GM13976 (cell line): ENCODE measurements at places on chromosomes 4 and X.

- no peak for DNase-seq
These were observed 410.3 kb upstream of the RASGEF1B start for GRCh38 chr4:81881855-81882621.

DNA sequence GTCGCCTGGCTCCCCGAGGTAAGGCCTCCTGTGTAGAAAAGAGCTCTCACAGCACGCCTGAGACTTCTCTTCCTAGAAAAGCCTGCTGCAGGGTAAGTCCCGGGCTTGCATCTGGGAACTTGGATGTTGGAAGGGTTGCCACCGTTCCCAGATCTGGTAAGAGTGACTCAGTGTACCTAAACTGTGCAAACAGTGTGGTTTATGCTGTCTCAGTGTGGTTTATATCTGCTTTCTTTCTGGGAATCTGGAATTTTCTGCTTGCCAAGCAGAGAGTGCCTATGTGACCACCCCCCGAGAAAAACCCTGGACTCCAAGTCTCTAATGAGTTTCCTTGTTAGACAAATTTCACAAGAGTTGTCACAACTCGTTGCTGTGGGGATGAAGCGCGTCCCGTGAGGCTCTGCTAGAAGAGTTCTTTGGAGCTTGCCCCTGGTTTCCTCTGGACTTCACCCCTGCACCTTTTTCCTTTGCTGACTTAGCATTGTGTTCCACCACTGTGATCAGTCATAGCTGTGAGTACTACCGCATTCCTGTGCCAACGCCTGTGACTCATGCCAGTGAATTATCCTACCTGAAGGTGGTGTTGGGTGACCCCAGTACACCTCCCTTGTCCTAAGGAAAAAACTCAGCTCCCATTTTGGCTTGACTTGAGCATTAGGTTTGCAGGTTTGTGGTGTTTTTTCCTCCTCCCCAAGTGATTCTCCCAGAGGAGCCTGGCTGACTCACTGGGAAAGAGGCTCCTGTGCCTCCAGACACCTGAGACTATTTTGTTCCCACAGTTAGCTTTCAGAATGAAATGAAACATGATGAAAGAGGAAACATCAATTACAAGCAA, 14.5 kb downstream of the SLC2A9 start:
- no peak for DNase-seq

DNA sequence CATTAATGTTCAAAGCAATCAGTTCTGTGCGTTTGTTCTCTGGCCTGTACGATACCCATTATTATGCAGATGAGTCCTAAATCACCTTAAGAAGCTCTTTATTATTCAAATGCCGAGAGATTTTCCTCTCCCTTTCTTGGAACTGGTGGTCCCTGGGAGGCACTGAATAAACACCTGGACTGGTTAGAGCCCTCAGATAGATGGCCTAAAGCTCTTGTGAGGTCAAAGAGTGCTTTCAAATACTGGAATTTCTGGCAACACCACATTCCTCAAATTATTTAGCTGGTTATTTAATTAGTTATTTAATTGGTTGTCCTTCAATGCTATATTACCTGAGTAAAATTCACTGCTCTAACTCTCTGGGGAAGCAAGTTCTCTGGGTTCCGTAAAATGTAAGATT, 3.0 kb downstream of the ARHGEF38 start:
- no peak for DNase-seq

DNA sequence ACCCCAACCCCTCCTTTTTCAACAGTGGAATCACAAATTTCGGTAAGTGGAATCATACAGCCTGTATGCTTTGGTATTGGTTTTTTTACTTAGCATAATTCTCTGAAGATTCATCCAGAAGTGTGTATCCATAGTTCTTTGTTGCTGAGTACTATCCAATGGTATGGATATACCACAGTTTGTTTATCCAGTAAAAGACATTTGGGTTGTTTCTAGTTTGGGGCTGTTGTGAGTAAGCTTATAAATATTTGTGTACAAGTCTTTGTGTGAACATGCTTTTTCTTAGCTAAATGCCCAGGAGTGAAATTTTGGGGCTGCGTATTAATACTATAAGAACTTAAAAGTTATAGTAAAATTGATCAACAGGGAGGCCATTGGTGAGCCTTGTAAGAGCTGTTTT, 57.5 kb upstream of the GC start:
- DNase-seq = no peak

- no peak for DNase-seq
These were observed 391.0 kb upstream of the MAGEB2 start for GRCh38 chrX:29824176-29824906.

- no peak for DNase-seq
These were observed 1598.0 kb upstream of the AGA start for GRCh38 chr4:179040259-179040658.

DNA sequence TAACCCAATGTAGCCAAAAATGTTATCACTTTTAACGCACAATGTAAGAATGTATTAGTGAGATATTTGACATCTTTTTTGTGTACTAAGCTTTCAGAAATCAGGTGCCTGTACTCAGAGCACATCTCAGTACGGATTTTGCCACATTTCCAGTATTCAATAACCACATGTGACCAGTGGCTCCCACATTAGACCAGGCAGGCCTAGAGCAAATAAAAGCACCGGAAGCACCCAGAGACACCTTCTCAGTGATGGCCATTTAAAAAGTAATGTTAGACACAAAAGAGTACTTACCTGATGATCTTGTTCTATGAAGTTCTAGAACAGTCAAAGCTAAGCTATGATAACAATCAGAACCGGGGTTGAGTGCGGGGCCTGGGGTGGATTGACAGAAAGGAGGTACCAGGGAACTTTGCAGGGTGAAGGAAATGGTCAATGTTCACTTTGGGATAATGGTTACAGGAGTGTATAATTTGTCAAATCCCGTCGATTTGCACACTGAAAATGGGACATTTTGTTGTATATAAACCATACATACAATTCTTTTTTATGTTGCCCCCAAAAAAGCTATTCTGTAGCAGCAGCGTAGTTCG, 1.2 kb downstream of the CTPS2 start:
- DNase-seq = no peak

DNA sequence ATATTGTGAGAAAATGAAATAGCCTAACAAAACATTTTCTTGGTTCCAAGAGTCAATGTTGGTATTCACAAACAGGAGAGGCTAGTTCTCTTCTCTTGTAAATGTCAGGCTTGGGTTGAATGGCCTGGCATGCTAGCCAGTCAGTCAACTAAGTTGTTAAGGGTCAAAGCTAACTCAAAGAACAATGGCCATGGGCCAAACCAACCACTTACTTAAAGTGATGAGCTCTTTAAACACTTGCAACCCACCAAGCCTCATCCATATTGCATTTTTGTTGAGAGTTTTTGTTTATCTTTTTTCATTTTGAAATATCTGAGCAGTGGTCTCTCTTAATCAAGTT, 394.5 kb downstream of the RAB28 start:
- no peak for DNase-seq

GRCh38 chrX:131262738-131263679, 26.1 kb downstream of the IGSF1 start:
- DNase-seq = no peak

- DNase-seq = no peak
These were observed 19.6 kb downstream of the CCNG2 start for GRCh38 chr4:77176640-77177039.

- no peak for DNase-seq
These were observed 79.5 kb downstream of the CBR4 start for GRCh38 chr4:168930413-168931196.

DNA sequence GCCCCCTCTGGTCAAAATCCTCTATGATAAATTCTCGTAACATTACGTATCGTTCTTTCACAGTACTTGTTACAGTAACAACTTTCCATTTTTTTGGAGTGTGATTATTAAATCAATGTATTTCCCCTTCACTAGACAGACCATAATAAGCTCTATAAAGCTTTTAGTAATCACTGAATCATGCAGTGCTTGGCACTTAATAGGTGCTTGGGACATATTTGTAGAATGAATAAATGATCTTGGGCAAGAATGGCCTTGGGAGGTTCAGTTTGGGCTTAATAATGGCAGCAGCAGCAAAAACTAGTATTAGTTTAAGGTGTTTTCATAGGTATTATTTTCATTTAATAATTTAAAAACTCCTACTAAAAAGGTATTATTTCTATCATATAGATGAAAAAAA, 33.4 kb upstream of the SFRP2 start:
- DNase-seq = no peak

GRCh38 chr4:134687646-134688628, 486.3 kb upstream of the PABPC4L start:
- no peak for DNase-seq

DNA sequence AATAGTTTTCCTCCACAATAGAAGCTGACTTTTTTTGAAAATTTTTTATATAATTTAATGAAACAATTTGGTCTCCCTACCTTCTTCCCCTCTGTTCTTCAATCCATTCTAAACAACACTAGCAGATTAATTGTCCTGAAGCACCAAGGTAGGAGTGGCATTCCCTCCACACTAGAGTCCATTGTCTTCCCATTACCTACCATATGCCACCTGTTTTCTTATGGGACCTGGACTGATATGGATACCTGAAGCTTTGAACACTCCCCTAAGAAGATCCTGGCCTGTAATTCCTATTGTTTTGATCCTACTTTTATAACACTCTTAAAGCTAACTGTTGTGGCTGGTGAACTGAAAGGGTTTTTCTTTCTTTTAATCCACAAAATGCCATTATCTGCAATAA, 92.0 kb downstream of the APBB2 start:
- DNase-seq = no peak

DNA sequence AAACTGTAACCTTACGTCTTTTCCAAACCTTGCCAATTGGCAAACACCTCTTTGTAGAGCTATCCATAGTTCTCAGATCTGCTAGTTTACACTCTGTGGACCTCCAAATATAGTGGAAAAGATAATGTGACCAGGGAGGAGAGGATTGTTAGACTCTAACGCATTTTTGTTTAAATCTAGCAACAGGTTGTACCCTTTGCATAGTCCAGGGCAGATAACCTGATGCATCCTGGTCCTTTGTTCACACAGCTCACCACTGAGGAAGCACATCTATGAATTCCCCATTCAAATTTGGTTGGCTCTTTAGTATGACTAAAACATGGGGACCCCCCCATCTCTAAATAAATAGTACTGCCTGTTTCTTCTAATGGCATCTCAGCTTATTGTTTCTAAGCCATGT, 55.9 kb downstream of the PAGE2 start:
- DNase-seq = no peak

GRCh38 chrX:10557166-10557565, 63.2 kb downstream of the MID1 start:
- no peak for DNase-seq

DNA sequence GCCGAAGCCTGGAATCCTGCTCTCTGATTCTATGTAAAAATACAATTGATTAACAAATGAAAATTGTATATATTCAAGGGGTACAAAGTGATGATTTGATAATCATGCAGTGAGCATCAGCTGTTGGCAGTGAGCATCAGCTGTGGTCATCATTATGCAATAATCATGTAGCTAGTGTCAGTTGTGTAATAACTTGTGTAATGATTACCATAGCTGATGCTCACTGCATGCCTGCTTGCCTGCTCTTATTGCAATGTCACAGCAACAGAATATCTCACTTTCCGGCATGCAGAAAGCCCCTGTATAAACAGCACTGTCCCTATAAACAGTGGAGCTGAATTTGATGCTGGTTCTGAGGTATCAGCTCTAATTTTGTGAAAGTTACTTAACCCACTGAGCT, 46.8 kb downstream of the SULT1B1 start:
- DNase-seq = no peak

GRCh38 chr4:19236473-19236872, 1015.2 kb upstream of the SLIT2 start:
- DNase-seq = no peak

DNA sequence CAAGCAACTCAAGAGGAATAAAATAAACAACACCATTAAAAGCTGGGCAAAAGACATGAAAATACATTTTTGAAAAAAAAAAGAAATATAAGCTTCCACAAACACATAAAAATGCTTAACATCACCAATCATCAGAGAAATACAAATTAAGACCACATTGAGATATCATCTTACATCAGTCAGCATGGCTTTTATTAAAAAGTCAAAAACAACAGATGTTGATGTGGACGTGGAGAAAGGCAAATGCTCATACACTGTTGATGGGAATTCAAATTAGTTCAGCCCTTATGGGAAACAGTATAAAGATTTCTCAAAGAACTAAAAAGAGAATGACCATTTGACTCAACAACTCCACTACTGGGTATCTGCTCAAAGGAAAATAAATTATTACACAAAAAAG, 59.6 kb downstream of the STK32B start:
- DNase-seq = no peak

- no peak for DNase-seq
These were observed 13.1 kb downstream of the DDIT4L start for GRCh38 chr4:100177126-100177525.

DNA sequence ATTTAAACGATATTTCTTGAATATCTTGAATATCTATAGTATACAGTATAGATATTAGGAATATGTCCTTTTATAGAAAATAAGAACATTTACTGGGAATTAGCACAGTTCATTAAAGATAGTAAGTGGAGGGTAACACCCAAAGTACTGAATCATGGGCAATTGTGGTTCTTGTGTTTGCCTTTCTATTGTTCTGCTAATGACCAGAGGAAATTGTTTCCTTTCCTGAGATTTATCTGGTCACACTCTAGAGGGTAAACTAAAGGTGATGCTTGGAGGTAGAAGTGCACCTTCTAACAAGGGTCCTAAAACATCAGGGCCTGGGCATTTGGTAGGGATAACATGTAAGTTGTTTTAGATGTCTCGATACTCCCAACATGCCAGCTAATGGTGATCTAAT, 241.3 kb upstream of the SFRP2 start:
- no peak for DNase-seq

- DNase-seq = no peak
These were observed 41.6 kb upstream of the SCOC start for GRCh38 chr4:140331876-140332275.

DNA sequence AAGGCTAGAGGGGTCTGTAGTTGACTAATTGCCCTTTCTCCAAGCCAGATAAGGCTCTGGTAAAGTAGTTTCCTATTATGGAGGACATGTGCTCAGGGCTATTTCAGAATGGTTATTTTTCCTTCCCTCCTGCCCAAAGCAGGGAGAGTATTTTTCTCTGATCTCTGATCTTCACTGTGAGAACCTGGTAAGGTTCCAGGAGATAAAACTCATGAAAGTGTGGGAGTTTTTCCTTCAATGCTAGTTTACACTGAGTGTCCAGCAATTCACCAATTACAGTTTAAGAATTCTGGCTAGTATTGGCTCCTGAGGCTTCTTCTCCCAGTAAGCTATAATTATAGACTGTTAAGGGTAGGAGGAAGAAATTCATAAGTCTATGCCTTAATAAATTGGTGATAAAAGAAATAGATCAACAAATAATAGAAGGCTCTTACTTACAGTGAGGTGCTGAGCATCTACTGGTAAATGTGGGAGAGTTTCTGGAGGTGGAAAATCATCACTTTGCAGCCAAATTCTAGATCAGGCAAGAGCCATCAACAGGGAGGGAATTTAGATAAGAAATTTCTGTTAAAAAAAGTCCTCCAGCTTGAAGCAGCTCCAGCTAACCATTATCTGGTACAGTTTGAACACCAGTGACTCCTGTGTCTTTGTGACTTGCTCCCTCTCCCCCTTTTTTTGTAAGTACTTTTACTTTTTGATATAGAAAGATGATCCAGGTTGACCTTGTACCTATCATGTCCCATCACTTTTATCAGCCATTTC, 30.9 kb downstream of the CASP6 start:
- no peak for DNase-seq
